ENCODE measurements at places on chromosomes 2 and 18. TPM values are rescaled to one million over a fixed set of nuclear protein-coding genes. Genes with fewer than 3 reads are reported as not detected.

OSR1 gene
- 4.6 TPM for total RNA-seq

ETAA1 gene
- 9.7 TPM for total RNA-seq

SH3BP4 gene
- total RNA-seq = 28.9 TPM

RIOK3 gene
- 47.7 TPM for total RNA-seq

DNAJC5G gene
- total RNA-seq = not detected

Measured in A549 treated with CpdA at 1 μM for 4 hours (cell line).